ENCODE measurements at places on chromosomes 12 and 14.

GRCh38 chr12:79546466-79547043, 144.2 kb downstream of the PAWR start:
- DNase-seq = no peak

- DNase-seq = no peak
Observed at GRCh38 chr12:9084417-9084816, 31.3 kb downstream of the A2M start.

DNA sequence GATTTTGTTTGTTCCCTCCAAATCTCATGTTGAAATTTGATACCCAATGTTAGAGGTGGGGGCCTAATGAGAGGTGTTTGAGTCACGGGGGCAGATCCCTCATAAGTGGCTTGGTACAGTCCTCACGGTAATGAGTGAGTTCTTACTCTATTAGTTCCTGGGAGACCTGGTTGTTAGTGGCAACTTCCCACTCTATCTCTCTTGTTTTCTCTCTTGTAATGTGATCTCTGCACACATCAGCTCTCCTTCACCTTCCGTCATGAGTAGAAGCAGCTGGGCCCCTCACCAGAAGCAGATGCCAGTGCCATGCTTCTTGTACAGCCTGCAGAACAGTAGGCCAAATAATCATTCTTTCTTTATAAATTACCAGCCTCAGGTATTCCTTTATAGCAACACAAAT, 29.6 kb upstream of the KCNK10 start:
- no peak for DNase-seq

- no peak for DNase-seq
Observed at GRCh38 chr12:13718271-13718670, 263.1 kb downstream of the GRIN2B start.

DNA sequence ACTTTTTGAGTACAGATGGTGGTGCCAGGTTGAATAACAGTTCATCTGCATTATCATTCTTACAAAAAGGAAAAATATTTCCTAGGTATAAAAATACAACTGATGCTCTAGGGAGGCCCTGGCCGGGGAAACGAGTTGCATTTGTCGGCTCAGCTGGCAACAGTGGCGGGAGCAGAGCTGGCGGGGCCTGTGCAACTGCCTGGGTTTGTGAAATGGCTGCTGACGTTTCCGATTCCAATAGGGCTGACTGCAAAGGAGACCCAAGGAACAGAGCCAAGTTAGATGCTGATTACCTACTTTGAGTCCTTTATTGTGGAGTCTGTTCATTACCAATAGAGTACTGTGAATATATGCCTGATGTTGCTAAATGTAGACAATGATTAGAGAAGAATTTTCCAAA, 25.8 kb upstream of the PHLDA1 start:
- no peak for DNase-seq

- no peak for DNase-seq
Observed at GRCh38 chr12:52436000-52436827, 2.0 kb upstream of the KRT75 start.

GRCh38 chr14:101772770-101773169, 11.3 kb downstream of the PPP2R5C start:
- no peak for DNase-seq

GRCh38 chr12:74847169-74847568, 309.5 kb downstream of the ATXN7L3B start:
- no peak for DNase-seq

GRCh38 chr12:2319737-2320506, 267.1 kb downstream of the CACNA1C start:
- DNase-seq = no peak

GRCh38 chr12:62703011-62703380, 232.0 kb downstream of the PPM1H start:
- DNase-seq = no peak

DNA sequence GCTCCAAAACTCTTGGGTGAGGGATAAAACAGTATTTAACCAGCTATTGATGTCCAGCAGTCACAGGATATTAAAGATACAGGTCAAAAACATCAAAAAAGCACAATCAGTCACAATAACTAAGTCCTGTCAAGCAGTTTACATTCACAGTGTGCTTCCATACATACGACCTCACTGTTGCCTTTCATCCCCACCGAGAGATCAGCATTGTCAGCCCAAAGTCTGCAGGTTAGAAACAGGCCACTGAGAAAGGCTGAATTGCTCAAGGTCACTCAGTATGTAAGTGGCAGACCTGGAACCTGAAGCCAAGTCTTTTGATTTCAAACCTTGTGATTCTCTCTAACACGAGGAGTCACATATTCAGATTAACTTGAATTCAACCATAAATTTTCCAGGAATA, 124.9 kb downstream of the GXYLT1 start:
- DNase-seq = no peak

GRCh38 chr12:64500394-64500793, 48.5 kb downstream of the TBK1 start:
- no peak for DNase-seq

- no peak for DNase-seq
Observed at GRCh38 chr14:35395283-35395682, 9.3 kb downstream of the NFKBIA start.

GRCh38 chr12:107537464-107538119, 148.0 kb upstream of the PWP1 start:
- no peak for DNase-seq

DNA sequence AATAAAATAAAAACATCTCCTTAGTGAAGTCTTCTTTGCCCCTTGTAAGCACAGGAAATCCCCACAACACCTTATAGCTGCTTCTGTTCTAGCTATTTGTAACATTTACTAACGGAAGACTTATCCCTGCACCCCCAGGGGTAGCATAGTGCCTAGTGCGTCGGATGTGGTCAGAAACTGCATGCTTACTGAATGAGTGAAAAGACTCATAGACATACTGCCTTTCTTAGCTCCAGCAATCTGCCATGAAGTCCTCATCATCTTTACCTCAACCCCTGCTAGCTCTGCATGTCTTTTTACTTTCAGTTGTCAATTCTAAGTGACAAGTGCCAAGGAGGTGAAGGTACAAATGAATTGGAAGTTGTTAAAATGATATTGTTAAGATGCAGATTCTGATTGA, 12.9 kb downstream of the RIOX1 start:
- DNase-seq = no peak

DNA sequence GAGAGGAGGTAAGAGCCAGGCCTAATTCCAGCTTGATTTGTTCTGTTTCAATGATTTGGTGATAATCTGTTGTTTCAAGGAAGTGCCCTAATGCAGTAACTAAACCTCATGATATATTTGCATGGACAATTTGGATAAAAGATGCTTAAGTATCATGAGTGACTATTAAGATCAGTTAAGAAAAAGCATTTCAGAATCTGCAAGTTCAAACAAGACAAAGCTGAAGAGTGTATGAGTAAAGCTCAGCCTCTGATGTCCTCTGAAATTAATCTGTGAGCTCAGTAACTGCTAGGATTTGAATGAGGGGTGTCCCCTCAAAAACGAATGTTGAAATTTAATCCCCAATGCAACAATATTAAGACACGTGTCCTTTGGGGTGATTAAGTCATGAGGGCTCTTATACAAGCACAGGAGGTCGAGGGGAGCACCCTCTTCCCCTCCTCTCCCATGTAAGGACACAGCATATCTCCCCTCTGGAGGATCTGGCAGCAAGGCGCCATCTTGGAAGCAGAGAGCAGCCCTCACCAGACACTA, 949.2 kb downstream of the GALC start:
- no peak for DNase-seq

GRCh38 chr12:68646484-68646883, 35.8 kb downstream of the RAP1B start:
- no peak for DNase-seq

GRCh38 chr12:101862245-101862644, 15.1 kb upstream of the DRAM1 start:
- no peak for DNase-seq

- DNase-seq = no peak
Observed at GRCh38 chr14:55026441-55026792, 482 bp downstream of the WDHD1 start.

DNA sequence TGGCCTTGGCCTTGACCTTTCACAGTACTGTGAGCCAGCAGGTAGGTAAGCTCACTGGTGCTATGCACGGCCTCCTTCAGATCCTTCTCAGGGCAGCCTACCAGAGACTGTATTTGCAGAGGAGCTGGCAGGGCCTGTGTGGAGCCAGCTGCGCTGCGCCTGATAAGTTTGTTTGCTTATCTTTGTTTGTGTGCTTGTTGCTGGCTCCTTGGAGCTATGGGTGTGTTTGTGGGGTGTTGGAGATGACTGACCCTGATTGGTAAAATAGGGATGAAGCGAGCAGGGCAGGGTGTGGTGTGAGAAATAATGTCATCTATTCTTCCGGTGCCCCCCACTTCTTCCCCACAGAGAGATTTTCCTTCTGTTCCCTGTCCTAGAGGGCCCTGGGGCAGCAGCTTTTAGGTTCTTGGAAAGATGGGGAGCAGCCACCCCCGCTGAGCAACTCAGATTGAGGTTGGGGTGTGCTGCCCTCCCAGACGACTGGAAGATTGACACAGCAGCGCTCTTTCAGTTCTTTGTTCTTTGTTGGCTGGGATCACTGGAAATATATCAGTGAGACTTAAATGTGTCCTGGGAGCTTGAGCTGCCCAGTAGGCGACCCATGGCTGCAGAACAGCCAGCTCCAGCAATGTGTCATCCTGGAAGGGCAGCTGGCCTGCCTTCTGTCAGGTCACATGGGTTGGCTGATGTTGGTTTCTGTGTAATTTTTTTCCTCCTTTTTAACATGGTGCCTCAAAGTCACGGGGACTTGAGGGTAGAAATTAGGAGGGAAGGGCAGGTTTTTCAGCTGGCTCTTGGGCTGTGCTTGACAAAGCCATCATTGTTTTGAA, 19.6 kb downstream of the MLXIP start:
- no peak for DNase-seq

DNA sequence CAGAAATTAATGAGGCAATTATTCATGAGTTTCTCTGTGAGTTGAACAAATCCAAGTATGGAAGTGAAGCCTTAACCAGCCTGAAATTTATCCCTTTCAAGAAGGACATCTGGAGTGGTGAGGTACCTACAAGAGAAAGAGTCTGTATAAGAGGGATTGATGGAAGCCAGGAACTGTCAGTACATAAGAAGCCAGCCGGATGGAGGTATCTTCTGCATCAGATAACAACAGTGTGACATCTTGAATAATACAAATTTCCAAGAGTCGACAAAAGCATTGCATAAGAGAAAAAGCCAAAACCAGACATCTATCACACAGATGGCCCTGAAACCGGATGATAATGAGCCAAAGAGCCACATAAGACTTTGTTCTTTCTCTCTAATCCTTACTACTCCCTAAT, 781.2 kb downstream of the FLRT2 start:
- DNase-seq = no peak

GRCh38 chr14:23518709-23519108, 32.9 kb downstream of the ZFHX2 start:
- no peak for DNase-seq

- no peak for DNase-seq
Observed at GRCh38 chr12:31714406-31715271, 14.2 kb downstream of the AMN1 start.

DNA sequence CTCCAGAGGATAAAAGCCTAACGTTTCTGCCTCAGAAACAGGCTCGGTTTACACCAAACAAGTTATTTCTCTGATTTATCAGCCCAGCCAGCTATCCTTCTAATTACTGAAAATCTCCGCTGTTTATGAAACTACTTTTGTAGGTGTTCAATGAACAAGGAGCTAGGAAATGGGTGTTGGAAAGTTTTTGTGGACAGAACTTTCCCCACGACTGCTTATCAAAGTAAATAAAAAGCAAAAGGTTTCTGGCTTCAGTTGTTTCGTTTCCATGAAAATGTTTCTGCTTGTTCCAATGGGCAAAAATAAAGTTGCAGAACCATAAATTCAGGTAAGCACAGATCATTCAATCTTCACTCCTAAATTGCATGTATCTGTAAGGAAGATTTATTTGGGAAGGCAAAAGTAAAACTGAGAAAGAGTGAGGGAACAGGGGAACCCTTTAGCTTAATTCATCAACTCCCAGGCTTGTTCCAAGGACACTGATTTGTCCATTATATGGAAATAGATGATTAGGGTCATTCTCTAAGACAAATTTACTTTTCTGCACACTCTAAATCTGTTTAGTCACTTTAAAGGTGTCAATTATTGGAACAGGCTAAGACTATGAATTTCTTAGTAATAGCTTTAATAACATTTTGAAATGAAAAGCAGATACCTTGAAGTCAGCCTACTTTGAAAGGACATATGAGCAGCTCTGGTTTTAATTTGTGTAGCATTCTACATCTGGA, 175.9 kb upstream of the CDKN3 start:
- no peak for DNase-seq

GRCh38 chr14:100072783-100073346, 7.6 kb downstream of the EVL start:
- DNase-seq = peak; percentile 73

- peak; percentile 21 for DNase-seq
Observed at GRCh38 chr12:120075034-120075616, 41.4 kb downstream of the RAB35 start.

DNA sequence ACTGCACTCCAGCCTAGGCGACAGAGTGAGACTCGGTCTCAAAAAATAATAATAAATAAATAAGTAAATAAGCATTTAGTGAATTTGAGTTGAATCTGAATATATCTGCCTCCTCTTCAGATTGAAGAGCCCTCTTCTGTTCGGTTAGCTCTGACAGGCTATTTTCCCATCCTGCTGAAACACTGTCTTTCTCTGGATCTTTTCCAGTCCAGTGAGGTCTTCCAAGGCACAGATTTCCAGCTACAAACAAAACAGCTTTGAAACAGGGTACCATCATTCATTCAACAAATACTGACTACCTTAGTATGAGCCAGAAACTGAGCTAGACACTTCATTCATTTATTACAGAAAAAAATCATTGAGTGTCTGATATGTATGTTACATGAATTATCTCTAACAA, 7.2 kb upstream of the SPRYD3 start:
- no peak for DNase-seq

DNA sequence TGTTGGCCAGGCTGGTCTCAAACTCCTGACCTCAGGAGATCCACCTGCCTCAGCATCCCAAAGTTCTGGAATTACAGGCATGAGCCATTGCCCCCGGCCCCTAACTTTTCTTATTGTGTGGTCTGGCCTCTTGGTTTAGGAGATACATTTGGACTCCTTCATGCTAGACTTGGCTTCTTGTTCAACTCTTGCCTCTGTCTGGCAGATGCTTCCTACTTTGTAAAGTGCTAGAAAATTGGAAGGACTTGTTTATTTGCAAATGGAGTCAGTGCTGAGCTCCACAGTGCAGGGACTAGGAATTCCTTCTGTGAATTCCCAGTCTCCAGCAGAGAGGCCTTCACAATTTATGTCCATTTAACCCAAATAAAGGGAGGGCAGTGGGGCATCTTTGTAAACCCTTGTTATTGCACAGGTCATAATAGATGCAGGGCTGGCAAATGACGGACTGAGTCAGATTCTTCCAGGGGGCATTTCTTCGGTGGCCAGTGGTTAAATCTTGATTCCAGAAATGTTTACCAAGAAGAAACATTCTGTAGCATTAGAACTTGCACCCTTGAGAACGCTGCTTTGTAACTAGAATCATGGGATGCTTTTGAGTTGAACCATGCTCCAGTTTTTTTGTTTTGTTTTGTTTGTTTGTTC, 73.8 kb upstream of the TBX3 start:
- no peak for DNase-seq

- DNase-seq = no peak
Observed at GRCh38 chr12:131853832-131854797, 25.9 kb downstream of the MMP17 start.

GRCh38 chr12:120720234-120720986, 5.2 kb upstream of the ACADS start:
- DNase-seq = no peak

- peak; percentile 38 for DNase-seq
Observed at GRCh38 chr12:54439521-54440255, 20.6 kb upstream of the ITGA5 start.

- no peak for DNase-seq
Observed at GRCh38 chr12:116990971-116991966, 80.5 kb downstream of the FBXW8 start.

- DNase-seq = no peak
Observed at GRCh38 chr14:75631453-75631831, 29.2 kb downstream of the ERG28 start.
